NCI-H460 (cell line): ENCODE measurements at places on chromosomes 13 and 19. TPM values are rescaled to one million over a fixed set of nuclear protein-coding genes. Genes with fewer than 3 reads are reported as not detected.

CYP2A6 gene
- total RNA-seq, result not detected in 2 replicates

YJEFN3 gene
- 1.3 and 2.5 TPM in 2 replicates for total RNA-seq

ATXN8OS gene
- not detected in 2 replicates for total RNA-seq

VSTM1 gene
- not detected in 2 replicates for total RNA-seq

ZNF628 gene
- total RNA-seq, result 2.1 and 6.1 TPM in 2 replicates

NANOS3 gene
- not detected in 2 replicates for total RNA-seq

CELF5 gene
- not detected in 2 replicates for total RNA-seq

URAD gene
- not detected in 2 replicates for total RNA-seq
